ENCODE measurements at places on chromosomes 5 and 9. TPM values are rescaled to one million over a fixed set of nuclear protein-coding genes. Genes with fewer than 3 reads are reported as not detected.

- DNase-seq = peak; percentile 64
These were observed 8.4 kb downstream of the TGFBI start for GRCh38 chr5:136037001-136037705.

DNA sequence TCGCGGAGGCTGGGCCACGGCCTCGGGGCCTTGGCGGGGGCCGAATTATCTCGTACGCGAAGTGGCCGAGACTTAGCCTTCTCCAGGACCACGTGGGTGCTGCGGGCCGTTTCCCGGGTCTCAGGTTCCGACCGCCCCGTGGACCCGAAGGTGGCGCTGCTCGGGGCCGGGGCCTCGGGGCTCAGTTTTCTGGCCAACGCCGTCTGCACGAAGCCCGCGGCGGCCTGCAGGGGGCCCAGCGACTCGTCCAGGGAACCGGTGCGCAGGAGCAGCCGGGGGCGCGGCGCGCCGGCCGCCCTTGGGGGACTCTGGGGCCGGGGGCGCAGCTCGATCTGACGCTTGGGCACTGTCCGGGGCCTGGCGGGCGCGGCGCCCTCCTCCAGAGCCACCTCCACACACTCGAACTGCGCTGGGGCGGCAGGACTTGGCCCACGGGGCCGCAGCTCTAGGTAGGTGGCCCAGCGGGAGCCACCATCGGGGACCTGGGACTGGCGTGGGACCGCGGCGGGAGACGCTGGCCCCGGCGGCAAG is 716 bp downstream of the PROB1 start:
- DNase-seq = peak; percentile 78

DNA sequence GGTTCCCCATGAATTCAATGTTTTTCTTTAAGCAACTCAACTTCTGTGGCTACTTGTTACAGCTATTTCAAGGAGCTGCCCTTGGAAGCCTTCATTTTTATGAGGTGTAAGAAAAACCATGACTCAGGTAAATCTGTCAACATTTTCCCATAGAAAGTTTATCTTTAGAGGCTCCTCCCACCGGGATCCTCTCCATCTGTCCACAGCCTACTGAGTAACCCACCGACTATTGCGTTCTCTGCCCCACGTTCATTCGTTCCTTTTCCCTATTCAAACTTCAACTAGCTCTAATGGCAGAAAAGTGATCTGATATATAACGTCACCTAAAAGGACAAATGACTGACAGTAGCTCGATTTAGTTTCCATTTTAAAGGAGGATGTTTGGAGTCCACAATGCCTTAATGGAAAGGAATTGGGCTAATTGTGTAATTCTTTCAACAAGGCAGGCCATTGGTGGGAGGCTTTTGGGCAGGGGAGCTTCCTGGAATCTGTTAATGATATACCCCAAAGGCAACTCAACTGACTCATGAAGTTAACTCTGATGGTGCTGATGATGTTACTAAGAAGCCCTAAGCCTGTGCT is 29.3 kb upstream of the NR3C1 start:
- DNase-seq = no peak

Gene GRIN3A
- polyA plus RNA-seq = 0.17 TPM

GRCh38 chr9:29796291-29796952 is 2223.1 kb upstream of the C9orf72 start:
- no peak for DNase-seq

DNA sequence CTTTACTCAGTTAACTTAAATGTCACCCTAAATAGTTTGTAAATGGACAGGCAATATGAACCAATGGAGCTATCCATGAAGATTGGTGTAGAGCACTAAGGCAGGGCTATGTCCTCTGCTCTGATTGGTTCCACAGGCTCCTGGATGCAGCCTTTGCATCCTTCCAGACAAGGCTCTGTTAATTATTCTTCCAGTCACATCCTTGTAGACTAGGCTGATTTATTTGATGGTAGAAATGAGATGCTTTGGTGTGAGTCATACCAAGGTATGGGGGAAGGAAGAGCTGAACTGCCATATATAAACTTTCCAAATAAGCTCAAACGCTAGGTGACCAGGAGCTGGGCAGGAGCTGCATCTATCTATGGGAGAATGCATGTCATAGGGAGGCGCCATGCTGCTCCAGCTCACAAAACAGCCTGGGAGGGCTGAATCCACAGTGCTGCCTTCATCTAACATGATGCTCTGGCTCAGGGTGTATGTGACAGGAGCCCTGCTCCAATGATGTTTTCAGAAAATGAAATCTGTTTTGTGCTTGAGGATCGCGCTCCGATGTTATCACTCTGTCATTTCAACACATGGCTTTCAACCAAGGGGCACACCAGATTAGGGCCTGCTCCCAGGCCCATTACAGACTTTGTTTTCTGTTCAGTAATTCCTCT is 818.0 kb upstream of the ZNF608 start:
- no peak for DNase-seq

- no peak for DNase-seq
These were observed 34.9 kb upstream of the N4BP3 start for GRCh38 chr5:178078197-178079010.

DNA sequence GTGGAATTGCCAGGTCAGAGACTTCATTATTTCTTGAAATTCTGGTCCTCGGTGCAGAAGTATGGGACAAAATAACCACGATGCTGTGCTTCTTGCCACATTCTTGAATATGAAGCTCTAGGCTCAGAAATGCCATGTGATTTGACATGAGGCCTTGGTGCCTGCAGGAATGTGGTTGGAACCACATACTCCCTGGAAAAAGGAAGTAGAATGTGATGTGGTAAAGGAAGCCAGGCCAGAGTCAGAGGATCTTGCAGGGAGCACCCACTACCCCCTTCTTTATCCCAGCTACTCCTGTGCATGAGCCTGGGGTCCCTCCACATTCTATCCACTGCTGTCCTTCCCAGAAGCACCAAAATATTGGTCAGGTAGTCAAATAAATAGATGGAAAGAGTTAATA is 80.9 kb downstream of the FOXD1 start:
- DNase-seq = no peak

Data from CD4-positive, CD25-positive, alpha-beta regulatory T cell (primary cell).